ENCODE measurements at places on chromosomes 12 and 14. TPM values are rescaled to one million over a fixed set of nuclear protein-coding genes. Genes with fewer than 3 reads are reported as not detected.

Gene TAS2R50
- total RNA-seq: 1.1 TPM

Gene COPS7A
- total RNA-seq: 54.8 TPM

Gene PTPN6
- 0.13 TPM for total RNA-seq

DNA sequence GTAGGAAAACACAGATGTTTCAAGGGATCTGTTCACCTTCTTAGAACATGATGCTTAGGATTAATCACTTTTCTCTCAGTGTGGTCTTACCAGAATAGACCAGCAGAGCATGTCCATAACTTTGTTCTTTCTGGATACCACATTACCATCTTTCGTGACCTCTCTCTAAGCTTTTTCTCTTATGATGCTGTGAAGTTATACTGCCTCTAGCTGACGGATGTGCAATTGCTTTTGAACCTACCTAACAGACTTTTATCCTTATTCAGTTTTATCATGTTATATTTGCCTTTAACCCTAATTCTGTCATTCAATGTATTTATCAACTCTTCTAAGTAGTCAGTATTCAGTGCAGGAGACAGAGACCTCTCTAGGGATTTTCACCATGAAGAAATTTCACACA is 246.7 kb downstream of the DACT1 start:
- no peak for DNase-seq

DNA sequence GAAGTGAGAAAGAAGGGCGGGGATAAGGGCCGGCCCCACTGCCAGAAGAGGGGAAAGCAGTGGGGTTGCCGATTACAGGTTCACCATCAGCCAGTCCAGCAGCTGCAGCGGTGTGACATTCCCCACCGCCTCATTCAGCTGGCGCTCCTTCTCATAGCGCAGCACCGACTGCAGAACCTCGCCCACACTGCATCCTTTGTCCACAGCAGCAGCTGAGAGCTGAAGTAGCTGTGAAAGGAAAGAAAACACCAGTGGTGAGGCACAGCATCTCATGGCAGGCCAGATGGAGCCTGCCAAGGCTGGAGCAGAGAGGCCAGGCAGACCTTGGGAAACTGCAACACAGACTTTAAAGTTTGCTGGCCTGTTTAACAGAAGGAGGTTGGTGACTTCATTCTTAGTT is 33.2 kb downstream of the AKAP3 start:
- no peak for DNase-seq

GRCh38 chr14:24338843-24339242 is 948 bp downstream of the RIPK3 start:
- no peak for DNase-seq
